Activated CD4-positive, alpha-beta T cell treated with anti-CD3 and anti-CD28 coated beads, Interleukin-2, amount 50 U/mL, for 1 hour (primary cell): ENCODE measurements at places on chromosomes 2 and 18.

- DNase-seq, result no peak
Observed at GRCh38 chr2:28407976-28408690, 15.5 kb downstream of the FOSL2 start.

DNA sequence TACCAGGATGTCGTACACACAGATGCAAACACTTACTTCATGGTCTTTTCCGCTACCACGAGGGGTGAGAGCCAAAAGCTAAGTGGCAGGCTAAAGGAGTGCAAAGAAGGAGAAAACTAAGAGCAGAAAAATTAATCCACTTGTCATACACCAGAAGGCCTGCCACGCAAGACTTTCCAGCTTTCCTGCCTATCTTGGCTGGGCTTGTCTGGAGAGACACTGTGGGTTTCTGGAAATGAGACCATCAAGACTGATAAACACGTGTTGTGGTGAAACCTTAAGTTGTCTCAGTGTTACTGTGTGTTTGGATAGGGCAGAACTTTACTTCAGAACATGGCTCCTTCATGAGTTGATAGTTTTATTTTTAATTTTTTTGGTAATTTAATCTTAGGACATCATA is 175.6 kb downstream of the FMNL2 start:
- no peak for DNase-seq

DNA sequence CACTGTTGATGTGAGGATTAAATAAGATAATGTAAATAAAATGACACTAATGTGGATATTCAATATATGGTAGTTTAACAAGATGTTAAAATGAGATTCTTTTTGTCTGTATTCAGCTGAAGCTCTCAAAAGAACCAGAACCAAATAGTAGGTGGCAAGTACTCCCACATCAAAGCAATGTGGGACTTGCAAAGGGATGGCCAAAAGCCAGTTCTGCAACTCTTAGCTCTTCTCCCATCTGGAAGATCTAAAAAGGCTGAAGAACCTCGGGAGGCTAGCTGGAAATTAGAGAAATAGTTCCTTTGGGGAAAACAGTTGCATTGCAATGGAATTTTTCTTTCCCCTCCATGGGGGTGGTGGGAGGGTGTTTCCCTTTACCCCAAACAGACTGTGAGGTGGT is 48.7 kb downstream of the FBXO48 start:
- no peak for DNase-seq

- no peak for DNase-seq
Observed at GRCh38 chr2:13616616-13617015, 899.9 kb downstream of the TRIB2 start.

GRCh38 chr18:2896990-2897389 is 50.2 kb downstream of the EMILIN2 start:
- no peak for DNase-seq

DNA sequence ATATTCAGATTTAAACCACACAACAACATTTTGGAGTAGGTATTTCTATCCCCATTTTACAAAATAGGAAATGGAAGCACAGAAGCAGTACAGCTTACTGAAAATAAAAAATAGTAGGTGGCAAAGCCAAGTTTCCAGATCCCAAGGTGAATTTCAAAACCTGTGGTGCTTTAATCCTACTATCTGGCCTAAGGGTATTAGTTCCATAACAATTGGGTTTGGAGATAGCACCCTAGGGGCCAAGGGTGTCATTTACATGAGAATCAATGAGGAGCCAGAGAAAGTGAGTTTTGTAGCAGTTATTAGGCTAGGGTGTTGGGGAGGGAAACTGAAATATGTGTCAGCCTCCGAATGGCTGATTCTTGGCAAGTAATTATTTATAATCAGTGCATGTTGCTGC is 24.9 kb downstream of the OSBPL6 start:
- no peak for DNase-seq

- DNase-seq, result no peak
Observed at GRCh38 chr2:98923244-98923940, 12.6 kb downstream of the CRACDL start.

DNA sequence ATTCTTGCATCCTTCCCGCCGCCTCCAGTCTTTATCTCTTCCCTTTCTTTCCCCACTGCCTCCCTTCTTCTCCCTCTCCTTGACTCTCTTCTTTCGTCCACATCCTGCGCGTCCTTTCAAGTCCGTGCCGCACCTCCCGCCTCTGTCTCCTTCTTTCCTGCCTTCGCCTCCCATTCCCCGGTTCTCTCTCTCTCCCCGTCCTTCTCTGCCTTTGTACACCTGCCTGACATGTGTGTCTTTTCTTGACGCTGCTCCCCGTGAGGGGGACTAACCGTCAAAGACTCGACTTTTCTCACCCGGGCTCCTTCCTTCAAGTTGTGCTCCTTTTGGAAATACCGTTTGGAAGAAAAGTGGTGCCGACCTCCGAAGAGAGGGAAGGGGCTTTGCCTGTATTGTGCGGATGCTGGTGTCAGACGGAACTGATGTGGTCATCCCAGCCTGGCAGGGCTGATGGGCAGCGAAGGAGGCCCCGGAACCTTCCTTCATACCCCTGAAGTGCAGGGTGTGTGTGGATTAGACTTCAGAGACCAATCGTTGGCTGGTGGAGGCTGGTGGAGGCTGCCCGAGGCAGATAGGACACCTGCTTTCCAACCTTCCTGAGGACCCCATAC is 879 bp downstream of the TMEM178A start:
- DNase-seq, result no peak

- no peak for DNase-seq
Observed at GRCh38 chr18:11290786-11291185, 141.4 kb upstream of the PIEZO2 start.

- no peak for DNase-seq
Observed at GRCh38 chr2:102451968-102452367, 21.1 kb upstream of the SLC9A4 start.

DNA sequence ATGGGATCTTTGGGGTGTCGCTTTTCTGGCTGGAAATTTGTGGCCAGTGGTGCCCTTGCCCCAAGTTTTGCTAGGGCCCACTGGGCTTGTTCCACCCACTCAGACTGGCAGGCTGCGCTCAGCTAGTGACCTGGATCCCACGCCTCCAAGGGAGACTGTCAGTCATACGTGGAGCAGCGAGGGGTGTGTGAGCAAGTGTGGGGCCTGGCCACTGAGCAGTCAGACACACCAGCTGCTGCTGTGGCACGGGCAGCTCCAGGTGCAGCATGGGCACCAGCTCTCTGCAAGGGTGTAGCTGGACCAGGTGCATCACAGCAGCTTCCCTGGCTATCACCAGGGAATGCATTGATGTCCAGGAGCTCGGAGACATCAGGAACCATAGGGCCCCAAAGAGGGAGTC is 327.0 kb downstream of the NR4A2 start:
- DNase-seq, result no peak

- DNase-seq, result no peak
Observed at GRCh38 chr2:37568565-37568964, 102.9 kb downstream of the CDC42EP3 start.

- no peak for DNase-seq
Observed at GRCh38 chr2:50395605-50396297, 636.2 kb downstream of the NRXN1 start.

GRCh38 chr18:36706134-36706881 is 122.5 kb downstream of the TPGS2 start:
- DNase-seq, result no peak

DNA sequence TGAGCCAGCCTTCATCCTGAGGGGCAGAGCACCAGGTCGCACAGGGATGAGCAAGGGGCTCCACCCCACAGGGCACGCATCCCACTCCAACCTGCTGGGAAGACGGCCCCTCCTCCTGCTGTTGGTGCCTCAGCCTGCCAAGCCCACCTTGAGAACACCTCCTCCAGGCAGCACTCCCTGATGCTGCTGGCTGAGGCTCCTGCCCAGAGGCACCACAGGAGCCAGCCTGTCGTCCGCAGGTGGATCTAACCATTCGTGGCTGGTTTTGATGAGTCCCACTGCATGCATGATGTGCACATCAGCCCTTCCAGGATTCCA is 58.4 kb downstream of the BIN1 start:
- DNase-seq, result no peak

DNA sequence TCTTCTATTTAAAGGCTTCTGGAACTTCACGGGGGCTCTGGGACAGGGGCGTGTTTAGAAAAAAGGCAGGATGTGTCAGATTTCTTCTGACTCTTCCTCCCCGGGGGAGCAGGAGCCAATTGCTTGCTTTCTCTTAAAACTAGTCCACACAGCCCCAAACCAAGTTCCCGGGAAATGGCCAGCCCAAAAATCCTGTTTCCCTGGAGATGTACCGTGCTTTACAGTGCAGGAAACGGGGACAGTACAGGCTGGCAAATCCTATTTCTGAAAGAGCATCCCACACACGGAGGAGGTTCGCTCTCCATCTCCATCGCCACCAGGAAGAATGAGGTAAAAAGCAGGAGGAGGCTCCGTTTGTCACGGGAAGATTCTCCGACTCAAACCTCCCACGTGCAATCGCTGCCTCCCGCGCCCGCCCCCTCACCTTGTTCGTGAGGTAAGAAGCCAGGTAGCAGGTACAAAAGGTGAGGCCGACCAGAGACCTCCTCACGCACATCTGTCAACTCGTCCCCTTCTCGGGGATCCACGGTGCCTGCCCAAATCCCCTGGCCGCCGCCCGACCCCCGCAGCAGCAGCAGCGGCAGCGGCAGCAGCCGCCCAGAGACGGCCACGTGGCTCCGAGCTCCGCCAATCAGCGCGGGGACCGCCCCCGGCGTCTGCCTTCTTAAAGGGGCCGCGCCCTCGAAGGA is 15.6 kb upstream of the RIOK3 start:
- peak; percentile 70 for DNase-seq

DNA sequence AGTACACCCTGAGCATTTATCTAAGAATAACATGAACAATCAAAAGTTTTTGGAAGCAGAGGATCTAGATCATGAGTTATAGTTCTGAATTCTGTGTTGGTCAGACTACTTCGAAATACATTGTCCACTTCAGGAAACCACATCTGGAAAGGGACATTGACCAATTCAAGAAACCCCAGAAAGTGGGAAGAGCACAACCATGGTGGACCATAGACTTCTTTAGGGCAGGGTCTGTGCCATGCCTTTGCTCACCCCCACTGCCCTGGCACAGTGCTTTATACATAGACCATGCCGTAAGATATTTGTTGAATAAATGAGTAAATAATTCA is 44.3 kb upstream of the CYP1B1 start:
- no peak for DNase-seq

- DNase-seq, result no peak
Observed at GRCh38 chr2:98936353-98937351, 627 bp upstream of the CRACDL start.

GRCh38 chr18:65415098-65415497 is 335.7 kb upstream of the CDH7 start:
- no peak for DNase-seq
